ENCODE measurements at places on chromosomes 2 and 18.

GRCh38 chr2:174491947-174492346 is 5.1 kb upstream of the GPR155 start:
- no peak for DNase-seq

GRCh38 chr18:13112982-13113381 is 105.6 kb upstream of the LDLRAD4 start:
- DNase-seq, result no peak

DNA sequence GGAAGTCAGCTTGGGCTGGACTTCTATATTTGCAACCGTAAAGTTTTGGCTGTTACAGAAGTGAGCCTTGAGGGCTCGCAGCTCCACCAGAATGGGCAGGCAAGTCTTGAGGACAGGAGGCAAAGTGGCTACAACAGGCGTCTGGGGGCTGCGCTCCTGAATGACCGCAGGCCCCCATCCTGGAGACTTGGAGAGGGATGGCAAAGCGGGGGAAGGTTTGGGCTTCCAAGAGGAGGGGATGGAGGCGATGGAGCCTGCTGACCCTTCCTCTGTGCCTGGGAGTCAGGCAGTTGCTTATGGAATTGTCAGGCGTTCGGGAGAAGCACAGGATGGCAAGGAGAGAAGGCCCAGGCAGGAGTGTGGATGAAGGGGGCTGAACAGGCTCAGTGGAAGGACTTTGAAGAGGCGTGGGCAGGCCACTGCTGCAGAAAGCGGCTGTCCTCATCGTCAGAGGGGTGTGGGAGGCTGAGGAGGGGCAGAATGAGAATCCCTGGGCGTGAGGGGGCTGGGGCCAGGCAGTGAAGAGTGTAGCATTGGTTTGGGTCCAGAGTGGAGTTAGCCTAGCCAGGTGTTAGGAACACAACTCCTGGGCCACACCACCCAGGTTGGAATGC is 72.3 kb downstream of the INHBB start:
- DNase-seq, result no peak

DNA sequence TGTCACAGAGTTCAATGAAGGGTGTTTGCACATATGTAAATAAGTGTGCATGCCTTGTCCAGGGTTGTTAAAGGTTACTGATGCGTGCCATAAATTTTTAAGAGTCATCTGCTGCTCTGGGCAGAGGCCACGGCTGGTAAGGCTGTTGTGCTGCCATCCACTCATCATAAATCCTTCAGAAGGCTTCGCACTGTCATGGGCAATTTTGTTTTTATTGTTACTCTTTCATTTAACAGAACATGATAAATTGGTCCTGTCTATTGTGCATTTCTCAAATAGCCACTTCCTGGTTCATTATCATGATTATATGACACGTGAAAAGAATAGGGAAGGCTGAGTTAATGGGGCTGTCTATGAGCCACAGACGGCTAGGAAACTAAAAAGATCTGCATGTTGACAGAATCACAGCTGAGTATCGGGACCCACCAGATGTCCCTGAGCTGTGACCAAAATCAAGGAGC is 634.3 kb upstream of the SOX11 start:
- no peak for DNase-seq

DNA sequence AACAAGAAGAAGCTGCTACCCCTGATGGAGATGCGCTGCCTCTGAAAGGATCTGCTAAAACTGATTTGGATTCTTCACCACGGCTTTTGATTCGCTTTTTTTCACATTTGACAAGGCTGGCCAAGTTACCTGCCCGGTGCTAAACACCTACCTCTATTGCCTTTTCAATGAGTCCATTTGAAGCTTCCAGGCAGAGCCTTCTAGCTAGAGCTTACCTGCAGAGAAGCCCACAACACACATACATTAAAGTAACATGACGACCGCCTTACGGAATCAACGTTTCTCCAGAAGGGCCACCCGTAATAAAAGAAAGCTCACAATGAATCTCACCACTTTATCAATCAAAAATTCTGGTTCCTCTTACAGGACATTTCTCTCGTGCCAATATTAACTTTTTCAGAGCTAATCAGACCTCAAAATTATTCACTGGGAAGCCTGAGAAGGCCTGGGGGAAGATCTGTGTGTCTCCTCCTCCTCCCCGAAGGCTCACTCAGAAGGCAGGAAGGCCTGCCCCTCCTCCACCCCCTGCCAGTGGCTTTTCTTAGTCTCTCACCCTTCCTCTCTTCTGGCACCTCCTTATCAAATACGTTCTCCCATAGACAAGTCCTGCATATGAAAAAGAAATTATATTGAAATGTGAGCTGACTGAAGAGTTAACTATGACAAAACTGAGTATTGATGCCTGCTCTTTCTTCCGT is 171.0 kb downstream of the DNER start:
- DNase-seq, result no peak

GRCh38 chr2:209424781-209425470 is 1.1 kb downstream of the MAP2 start:
- DNase-seq, result no peak

GRCh38 chr2:235668782-235669181 is 174.9 kb downstream of the AGAP1 start:
- no peak for DNase-seq

- no peak for DNase-seq
Observed at GRCh38 chr2:190468814-190469569, 60.8 kb downstream of the MFSD6 start.

GRCh38 chr2:199663157-199663556 is 187.8 kb downstream of the FTCDNL1 start:
- no peak for DNase-seq

DNA sequence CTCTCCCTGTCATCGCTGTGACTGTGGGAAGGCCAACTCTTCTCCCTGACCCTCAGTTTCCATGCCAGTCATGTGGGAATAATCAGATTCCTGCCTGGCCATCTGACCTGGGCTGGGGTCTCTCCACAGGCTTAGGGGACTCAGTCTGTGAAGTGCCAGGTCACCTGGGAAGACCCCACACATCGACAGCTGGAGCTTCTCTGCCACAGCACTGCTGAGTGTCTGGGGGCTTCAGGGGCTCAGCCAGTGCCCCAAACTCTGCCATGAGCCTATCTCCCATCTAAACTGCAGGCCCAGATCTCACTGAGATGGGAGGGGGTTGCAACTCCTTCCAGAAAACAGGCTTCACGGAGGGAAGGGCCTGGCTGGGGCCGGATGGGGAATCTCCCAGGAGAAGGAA is 42.0 kb upstream of the OTOS start:
- no peak for DNase-seq

DNA sequence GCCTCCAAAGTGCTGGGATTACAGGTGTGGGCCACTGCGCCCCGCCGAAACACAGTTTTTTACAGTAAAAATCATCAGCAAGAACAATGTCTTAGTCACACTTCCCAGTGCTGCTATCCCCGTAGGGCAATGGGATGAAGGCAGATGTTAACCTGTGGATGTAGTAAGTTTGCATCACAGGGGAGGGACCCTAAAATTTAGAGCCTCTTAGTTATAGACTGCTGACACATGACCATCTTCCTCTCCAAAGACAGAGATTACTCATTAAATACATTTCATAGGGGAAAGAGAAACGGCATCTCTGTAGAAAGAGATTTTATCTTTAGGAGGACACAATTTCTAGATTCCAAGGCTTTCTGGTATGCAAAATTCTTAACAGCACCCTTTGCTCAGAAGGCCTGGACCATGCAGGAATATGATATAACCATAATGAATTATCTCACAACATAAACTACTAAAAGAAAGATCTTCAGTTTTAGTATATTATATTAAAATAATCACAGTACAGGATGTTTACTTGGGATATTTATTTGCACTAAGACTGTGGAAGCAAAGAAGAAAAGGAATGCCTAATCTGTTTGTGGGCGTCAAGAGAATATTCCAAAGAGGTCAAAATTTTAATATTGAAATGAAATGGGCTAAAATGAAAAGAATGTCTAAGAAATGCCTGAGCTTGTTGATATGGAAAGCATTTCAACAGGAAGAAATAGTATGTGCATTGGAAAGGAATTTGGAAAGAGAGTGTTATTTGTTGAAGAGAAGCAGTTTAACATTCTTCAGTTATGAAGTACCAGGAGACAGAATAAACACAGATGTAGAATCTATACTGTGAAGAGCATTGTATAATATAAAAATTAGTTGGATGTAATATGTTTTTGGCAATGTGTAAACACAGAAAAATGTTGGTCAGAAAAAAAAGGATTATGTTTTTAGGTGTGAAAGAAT is 1228.3 kb upstream of the CHAC2 start:
- no peak for DNase-seq

DNA sequence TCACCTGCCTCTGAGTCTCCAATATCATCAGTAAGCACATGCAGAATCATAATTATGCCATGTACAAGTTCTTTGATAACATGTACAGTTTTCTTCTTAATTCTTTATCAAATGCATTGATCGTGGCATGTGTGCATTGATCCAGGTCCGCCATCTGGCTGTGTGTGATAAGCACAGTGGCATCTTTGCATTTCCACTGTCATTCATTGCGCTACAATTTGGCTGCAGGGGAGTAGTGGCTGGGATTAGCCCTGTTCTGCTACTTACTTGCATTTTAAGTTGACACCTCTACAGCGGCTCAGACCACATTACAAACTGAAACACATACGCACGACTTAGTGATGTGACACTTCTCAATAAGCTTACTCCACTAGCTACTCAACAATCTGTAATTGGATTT is 83.6 kb upstream of the OTX1 start:
- DNase-seq, result no peak

- no peak for DNase-seq
Observed at GRCh38 chr2:48048476-48049171, 142.3 kb upstream of the FBXO11 start.

- no peak for DNase-seq
Observed at GRCh38 chr2:240780023-240780700, 39.9 kb downstream of the KIF1A start.

DNA sequence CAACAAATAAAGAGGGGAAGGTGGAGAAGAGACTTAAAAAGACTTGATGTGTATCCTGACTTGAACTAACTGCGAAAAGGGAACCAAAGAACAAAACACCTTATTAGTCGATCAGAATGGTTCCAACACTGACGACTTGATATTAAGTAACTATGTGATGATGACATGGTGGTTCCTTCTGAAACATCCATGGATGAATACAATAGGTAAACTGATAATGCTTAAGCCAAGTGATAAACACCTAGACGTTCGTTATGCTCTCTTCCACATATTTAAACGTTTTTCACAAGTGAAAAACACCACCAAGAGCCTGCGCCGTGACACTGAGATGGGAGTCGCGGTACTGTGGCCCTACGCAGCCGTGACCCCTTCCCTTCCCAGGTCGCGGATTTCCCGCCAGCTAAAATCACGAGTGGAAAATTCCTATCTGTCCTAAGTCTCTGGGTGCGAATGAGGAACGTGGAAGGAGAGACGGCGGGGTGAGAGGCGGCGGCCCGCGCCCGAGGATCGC is 797 bp downstream of the TTC32 start:
- DNase-seq, result no peak

GRCh38 chr18:80231616-80232015 is 15.7 kb downstream of the PARD6G start:
- DNase-seq, result no peak

GRCh38 chr2:218471036-218471435 is 52.1 kb downstream of the VIL1 start:
- DNase-seq, result no peak
